ENCODE measurements at places on chromosomes 13 and 19.

DNA sequence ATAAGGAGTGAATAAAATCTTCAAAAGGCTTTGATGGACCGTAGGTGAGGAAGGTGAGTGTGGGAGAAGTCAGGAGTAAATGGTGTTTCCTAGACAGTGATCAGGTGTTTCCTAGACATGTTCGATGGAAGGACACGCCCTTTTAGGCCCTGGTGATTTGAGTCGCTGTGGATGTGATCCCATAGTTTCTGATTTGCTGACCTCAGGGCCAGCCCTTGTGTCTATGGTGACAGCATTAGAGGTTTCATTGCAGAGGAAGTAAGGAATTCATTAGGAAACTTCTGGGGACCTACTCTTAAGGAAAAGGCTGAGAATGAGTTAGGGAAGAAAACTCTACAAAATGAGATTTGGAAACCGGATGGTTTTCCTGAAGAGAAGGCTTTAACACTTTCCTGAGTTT is 31.5 kb upstream of the RNF113B start:
- DNase-seq = no peak

DNA sequence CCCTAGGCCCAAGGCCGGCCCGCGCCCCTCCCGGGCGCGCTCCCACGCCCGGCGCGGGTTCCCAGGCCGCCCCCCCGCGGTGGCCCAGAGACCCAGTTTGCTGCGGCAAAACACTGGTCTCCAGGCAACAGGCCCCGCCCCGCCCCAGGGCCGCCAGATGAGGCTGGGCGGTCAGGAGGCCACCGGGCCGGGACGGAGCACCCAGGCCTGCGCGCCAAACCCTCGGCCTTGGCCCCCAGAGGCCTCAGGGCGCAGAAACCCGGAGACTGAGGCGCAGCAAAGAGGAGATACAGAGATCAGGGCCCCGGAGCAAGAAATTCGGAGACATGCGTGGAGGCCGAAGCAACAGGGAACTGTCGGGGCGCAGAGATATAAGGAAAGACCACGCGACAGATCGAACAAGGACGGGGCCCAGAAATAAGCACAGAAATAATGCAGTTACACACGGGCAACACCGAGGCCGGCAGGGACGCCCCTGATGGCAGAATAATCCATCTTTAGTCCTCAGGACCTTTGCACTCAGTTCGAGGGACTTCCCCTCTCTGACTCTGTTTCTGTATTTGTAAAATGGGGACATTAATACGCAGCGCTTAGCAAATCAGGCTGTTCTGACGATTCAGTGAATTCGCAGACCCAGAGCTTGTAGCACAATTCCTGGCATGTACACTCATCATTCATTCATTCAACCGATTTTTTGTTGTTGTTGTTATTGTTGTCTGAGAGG is 20.8 kb upstream of the ERCC1 start:
- no peak for DNase-seq

DNA sequence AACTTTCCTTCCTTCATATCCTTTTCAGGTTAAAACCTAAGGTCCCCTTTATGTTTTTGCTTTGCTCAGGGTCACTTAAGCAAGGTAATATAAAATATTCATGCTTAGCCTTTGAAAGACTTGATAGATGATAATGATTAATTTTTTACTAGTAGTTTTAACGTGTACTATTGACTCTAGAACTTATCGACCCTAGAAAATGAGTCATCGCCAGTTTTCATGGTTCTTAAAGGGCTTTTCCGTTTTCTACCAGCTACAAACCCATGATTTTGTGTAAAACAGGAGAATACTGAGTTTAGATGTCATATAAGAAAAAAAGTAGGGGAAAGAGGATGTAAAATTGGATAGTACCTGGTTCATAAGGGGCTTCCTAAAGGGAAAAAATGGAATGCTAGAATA is 75.7 kb downstream of the DHRS12 start:
- no peak for DNase-seq

DNA sequence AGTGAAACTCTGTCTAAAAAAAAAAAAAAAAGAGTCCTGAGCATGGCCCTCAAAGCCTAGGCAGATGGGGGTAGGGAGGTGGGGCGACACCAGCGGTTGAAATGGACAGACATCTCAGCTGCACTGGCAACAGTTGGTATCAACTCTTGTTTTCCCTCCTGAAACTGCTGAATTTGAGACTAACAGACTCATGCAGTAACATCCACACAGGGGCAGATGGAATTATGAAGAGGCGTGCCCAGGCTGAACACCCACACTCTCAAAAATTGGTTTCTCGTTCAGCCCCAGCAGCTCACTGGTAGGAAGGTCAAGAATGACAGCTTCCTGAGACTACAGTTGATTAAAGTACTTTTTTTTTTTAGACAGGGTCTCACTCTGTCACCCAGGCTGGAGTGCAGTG is 24.1 kb downstream of the PBX4 start:
- DNase-seq = no peak

GRCh38 chr13:30395192-30396158 is 26.8 kb upstream of the UBE2L5 start:
- no peak for DNase-seq

DNA sequence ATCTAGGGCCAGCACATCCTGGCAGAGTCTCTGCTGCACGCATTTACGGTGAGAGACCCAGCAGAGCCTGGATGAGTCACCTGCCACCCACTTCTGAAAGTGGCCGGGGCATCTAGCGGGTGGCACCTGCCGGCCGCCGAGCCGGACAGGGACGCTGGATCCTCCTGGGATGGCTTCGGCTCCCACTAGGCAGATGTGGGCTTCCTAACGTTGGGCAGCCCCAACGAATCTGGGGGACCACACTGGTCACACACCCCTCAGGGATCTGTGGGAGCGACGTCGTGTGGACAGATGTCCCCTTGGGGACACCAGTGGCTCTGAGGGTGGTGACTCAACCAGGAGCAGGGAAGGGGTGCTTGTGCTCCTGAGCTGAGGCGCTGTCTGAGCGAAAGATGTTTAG is 32.2 kb downstream of the TMEM255B start:
- no peak for DNase-seq

- DNase-seq = no peak
These were observed 543.0 kb downstream of the IRS2 start for GRCh38 chr13:109243311-109243951.

All from cortex of kidney (tissue), 1 donor.